NCI-H345 (cell line): ENCODE measurements at places on chromosomes 7 and 10.

DNA sequence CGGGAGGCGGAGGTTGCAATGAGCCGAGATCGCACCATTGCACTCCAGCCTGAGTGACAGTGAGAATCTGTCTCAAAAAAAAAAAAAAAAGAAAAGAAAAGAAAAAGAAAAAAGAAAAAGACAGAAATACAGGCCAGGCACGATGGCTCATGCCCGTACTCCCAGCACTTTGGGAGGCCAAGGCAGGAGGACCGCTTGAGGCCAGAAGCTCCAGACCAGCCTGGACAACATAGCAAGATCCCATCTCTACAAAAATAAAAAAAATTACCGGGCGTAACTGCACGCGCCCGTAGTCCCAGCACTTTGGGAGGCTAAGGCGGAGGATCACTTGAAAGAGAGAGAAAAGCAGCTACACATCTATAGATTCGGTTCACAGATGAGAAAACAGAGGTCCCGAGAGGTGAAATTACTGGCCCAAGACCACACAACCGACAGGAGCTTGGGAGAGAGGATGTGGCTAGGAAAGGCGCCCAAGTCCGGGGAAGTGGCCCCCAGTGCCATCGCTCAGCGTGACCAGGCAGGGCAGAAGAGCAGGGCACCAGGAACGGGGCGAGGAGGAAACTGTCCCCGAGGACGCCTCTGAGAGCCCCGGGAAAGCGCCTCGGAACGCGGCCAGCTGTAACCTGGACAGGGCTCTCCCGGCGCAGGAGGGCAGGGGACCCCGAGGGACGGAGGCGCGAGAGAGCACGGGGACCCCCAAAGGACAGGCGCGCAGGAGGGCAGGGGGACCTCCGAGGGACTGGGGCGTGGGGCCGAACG is 612 bp downstream of the SNX8 start:
- DNase-seq: no peak

DNA sequence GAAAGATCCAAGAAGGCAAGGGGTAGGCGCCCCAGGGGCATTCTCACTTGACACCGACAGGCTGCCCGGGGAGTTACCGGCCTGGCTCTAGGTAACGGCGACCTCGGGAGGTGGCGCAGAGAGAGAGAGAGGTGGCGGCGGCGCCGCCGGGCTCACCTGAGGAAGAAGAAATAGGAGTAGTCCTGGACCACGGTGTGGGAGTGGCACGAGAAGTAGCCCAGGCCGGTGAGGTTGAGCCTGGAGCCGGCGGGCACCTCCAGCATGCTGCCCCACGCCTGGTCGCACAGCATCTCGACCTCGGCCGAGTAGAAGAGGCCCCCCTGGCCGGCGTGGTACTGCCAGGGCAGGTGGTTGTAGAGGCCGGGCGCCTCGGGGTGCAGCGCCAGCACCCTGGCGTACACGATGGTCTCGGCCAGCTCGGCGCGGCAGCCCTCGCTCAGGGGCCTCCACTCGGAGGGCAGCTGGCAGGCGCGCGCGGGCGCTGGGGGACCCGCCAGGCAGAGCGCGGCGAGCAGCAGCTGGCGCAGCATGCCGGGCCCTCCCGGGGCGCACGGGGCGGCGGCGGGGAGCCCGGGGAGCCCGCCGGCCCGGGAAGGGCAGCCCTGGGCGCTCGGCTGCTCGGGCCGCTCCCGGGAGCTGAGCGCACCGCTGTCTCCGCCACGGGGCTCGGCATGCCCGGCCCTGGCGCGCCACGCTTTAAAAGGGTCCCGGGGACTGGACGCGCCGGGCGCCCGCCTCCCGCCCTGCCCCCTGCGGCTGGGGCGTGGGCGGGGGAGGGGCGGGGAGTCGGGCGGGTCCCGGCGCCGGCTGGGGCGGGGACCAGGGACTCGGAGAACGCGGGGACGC is at the start of gene CCDC3:
Gene CCDC3 (minus strand): TSS at position 673 of the 846 bp plus-strand sequence. CDS start 143 bp downstream, at position 530.
- DNase-seq: peak; percentile 46

- no peak for DNase-seq
Observed at GRCh38 chr7:27250557-27251070, 8.0 kb downstream of the EVX1 start.

DNA sequence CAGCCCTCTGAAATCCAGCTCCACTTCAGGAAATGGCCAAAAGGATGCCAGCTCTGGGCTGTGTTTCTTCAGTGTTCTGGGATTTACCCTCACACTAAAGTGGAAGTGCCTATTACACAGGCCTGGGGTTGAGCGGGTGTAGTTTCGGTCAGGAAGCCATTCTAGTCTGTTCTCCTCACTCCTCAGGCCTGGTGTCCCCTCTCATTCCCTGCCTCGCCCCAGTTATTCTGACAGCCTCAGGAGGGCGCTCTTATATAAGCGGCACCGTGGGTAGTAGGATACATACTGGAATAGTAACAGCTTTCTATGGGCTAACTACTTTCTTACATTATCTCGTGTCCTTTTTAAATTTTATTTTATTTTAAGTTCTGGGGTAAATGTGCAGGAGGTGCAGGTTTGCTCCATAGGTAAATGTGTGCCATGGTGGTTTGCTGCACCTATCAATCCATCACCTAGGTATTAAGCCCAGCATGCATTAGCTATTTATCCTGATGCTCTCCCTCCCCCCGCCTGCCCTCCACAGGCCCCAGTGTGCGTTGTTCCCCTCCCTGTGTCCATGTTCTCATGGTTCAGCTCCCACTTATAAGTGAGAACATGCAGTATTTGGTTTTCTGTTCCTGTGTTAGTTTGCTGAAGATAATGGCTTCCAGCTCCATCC is 12.2 kb upstream of the LGI1 start:
- DNase-seq: no peak

GRCh38 chr7:137882261-137882668 is 35.5 kb upstream of the DGKI start:
- DNase-seq: no peak

DNA sequence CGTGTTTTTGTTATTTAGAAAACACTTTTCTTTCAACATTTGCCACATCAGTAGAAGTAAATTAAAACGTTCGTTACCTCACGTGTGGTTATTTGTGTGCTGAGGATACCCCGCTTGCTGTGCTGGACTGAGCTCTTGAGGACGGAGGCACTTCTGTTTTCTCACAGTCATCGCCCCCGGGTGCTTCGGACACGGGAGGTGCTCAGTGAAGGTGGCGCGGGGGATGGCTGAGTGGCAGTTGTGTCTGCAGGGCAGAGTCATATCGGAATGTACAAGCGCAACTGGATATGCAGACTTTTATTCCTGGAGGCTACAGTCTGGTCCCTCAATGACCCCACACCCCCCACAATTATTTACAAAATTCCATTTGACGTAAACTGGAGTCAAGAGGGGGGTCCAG is 92.0 kb downstream of the DYNC2I1 start:
- no peak for DNase-seq

- peak; percentile 31 for DNase-seq
Observed at GRCh38 chr7:85750454-85750949, 563.6 kb upstream of the SEMA3D start.
